ENCODE measurements at places on chromosomes 3 and 15.

DNA sequence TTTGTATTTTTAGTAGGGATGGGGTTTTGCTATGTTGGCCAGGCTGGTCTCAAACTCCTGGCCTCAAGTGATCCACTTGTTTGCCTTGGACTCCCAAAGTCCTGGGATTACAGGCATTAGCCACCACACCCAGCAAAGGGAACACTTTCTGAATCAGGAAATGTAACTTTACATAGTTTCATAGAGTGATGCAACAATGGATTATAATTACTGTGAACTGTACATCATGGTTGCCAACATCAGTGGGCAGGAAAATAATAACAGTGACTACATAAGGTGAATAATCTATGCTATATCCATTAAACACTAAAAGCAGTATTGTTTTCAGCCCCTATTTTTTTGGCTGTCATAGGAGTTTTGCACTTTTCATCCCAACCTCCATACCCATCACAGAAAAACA, 5.0 kb upstream of the KPNA1 start:
- DNase-seq, result no peak

DNA sequence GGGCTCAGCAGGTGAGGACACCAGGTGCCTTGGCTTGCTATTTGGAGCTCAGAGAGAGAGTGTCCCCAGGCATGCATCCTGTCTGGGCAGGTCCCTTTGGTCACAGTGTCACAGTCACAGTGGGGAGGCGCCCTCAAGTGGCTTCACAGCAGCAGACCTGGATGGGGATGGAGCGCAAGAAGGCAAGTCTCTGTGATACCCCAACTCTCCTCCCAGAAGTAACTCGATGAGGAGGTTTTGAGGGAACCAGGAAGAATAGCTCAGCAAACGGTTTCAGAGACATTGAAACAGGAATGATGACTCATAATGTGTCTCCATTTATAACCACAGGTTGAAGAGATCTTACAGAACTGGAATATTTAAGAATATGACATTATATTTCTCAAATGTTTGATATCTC, 66.5 kb upstream of the SH3GL3 start:
- no peak for DNase-seq

DNA sequence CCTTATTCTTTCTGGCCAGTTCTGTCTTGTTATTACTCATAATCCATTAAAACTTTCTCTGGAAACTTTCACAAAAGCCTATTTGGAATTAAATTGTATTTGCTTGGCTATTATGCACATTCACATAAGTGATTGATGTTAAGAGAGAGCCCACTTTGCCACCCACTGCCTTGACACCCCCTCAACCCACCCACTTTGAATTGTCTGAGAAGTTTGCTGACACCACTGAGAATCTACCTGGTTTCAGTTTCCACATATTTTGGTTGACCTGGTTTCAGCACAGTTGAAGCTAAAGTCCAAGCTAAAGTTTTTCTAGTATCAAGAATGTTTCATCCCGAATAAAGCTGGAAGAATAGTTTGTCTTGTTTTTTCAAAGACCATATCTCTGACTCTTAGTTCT, 70.9 kb downstream of the ARMC8 start:
- DNase-seq, result no peak

GRCh38 chr3:127720985-127721935, 48.5 kb downstream of the ABTB1 start:
- DNase-seq, result no peak

GRCh38 chr3:104831071-104831470, 535.6 kb upstream of the ALCAM start:
- no peak for DNase-seq

DNA sequence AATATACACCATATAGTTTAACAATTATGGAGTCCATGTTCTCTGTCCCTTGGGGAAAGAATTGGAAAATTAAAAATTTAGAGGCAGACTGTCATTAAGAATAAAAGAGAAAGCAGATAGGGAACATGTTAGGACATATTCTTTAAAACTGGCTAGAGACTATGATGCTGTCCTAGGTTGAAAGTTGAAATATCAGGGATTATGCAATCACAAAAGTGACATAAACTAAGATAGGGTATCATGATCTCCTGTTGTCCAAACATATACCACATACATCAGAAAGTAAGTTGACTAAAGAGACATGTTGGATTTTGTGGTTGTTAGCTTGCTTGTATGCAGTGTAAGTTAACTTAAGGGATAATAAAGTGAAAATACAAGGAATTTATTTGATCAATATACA, 9.9 kb upstream of the EID1 start:
- no peak for DNase-seq

DNA sequence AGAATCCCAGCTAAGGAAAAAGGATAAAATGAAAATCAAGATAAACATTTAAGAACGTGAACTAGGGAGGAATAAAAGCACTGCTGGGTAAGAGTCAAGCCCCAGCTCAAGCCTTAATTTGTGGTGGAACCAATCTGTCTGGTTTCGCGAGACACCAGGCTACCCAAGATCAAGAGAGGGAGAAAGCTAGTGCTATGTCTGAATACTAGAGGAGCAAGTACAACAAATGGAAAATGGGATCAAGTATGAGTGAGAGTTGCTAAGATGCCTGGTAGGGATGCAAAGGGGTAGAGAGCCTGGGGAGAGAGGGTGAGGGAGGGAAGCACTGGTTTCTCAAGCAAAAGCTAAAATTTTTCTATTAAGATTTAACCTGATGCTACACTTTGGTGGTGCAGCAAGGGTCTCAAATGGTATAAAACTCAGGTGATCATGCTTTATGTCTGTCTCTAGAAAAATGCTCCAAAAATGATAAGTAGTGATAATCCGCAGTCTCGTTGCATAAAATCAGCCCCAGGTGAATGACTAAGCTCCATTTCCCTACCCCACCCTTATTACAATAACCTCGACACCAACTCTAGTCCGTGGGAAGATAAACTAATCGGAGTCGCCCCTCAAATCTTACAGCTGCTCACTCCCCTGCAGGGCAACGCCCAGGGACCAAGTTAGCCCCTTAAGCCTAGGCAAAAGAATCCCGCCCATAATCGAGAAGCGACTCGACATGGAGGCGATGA, 1.7 kb upstream of the SETD5 start:
- no peak for DNase-seq

DNA sequence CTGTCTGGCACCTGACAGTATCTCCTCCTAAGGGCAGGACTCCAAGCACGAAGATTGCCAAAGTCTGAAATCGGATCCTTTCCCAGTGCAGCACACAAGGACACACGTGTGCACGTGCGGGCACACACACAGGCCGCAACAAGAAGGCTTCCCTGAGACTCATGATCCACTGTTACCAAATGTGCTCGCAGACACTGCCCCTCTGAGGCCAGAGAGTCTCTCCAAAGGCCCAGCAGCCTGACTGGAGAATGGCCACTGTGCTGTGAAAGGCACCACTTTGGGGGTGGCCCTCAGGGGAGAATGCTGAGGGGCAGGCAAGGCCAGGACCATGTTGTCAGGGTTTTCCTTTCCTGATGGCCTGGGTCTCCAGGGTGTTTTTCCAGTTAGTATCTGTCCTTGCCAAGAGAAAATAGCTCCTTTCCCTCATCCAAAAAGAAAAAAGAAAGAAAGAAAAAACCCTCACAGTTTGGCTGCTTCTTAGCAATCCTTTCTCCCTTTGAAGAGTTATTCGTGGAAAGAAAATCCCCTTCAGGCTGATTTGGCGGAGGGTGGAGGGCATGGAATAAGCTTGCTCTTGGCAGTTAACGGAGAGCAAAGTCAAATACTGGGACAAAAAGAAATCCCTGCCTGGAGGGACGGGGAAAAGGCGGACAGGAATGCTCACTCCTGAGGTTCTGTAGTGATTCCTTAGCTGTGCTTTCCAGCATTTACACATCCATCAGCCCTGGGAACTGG, 112.2 kb upstream of the ETV5 start:
- DNase-seq, result no peak

GRCh38 chr15:101009176-101009575, 90.0 kb downstream of the LRRK1 start:
- no peak for DNase-seq
